ENCODE measurements at places on chromosomes 7 and 10. TPM values are rescaled to one million over a fixed set of nuclear protein-coding genes. Genes with fewer than 3 reads are reported as not detected.

Gene RNF32
- total RNA-seq, result not detected

Gene LRGUK
- 0.33 TPM for total RNA-seq

Gene C10orf105
- under 0.01 TPM for total RNA-seq

Gene ZNF727
- not detected for total RNA-seq

Gene C10orf95
- not detected for total RNA-seq

Gene ATRNL1
- under 0.01 TPM for total RNA-seq

Gene KIAA1217
- 10.9 TPM for total RNA-seq

Gene NEBL
- 3.2 TPM for total RNA-seq

Gene CPA1
- total RNA-seq, result not detected

Gene EIF3B
- 275 TPM for total RNA-seq

Gene HKDC1
- total RNA-seq, result not detected

Gene ACBD7
- 0.65 TPM for total RNA-seq

Gene LRRN3
- not detected for total RNA-seq

Gene PRF1
- total RNA-seq, result not detected

Gene DENND10
- total RNA-seq, result 67.7 TPM

Gene CADPS2
- 44.3 TPM for total RNA-seq

Gene CLDN15
- total RNA-seq, result 3.3 TPM

Gene EPHB6
- 2.0 TPM for total RNA-seq

Gene SEMA3A
- 23.2 TPM for total RNA-seq

Gene WDR86
- not detected for total RNA-seq

Gene CYP3A4
- total RNA-seq, result not detected

Measured in vein endothelial cell (primary cell).